Fibroblast of skin of left quadriceps (primary cell): ENCODE measurements at places on chromosomes 4 and X.

DNA sequence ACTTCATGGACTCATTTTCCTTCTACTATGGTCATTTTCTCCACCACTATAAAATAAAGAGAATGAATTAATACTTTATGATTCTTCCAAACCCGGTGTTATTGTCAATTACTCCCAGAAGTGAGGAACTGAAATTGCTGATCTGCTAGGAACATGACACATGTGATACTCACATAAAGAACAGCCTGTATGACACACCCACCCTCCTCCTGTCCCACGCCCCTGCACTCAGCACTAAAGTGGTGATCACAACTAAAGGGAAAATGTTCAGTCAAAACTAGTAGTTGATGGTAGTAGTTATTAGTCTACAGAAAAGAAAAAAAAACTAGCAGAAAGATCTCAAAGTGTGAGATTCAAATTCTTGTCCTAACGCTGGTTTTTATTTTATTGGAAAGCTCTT, 1508.3 kb downstream of the RAPGEF2 start:
- DNase-seq = no peak

DNA sequence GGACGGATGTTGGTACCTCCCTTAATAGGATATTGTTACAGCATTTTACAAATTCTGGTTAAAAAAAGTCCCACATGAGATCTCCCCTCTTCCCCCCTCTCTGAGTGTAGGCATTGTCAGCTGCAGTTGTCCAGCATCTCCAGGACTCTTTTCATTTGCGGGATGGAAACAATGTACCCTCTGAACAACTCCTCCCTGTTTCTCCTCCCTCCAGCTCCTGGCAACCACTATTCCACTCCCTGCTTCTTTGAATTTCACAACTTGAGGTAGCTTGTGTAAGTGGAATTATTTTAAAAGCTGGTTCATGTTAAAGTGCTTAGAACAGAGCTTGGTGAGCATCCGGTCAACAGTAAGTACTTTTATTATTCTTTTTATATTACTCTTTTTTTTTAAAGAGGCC, 69.8 kb downstream of the TBL1X start:
- no peak for DNase-seq

DNA sequence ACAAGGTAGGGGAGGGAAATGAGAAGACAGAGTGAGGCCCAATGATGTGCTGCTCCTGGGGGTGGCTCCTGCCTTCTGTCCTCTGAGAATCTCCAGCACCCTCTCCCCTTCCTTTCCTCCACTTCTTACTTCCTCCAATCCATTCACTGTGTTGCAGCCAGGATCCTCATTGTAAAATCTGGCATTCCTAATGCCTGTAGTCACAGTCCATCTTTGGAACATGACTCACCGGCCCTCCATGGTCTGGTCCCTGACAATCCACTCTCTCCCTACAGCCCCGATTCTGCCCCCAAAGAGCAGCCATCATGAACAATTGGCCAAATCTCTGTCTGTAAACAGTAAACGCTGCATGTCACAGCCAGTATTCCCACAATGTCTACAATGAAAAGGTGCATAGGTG, 72.9 kb downstream of the CLNK start:
- peak; percentile 88 for DNase-seq

DNA sequence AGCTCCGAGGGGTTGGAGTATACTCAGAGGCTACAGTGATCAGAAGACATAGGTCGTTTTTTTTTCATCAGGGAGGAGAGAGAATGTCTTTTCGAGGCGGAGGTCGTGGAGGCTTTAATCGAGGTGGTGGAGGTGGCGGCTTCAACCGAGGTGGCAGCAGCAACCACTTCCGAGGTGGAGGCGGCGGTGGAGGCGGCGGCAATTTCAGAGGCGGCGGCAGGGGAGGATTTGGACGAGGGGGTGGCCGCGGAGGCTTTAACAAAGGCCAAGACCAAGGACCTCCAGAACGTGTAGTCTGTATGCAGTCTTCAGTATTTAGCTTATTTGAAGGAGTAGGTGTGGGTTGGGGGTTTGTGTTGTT, 500 bp downstream of the GAR1 start:
- DNase-seq = no peak

GRCh38 chr4:123488916-123489315, 92.3 kb downstream of the SPRY1 start:
- no peak for DNase-seq

DNA sequence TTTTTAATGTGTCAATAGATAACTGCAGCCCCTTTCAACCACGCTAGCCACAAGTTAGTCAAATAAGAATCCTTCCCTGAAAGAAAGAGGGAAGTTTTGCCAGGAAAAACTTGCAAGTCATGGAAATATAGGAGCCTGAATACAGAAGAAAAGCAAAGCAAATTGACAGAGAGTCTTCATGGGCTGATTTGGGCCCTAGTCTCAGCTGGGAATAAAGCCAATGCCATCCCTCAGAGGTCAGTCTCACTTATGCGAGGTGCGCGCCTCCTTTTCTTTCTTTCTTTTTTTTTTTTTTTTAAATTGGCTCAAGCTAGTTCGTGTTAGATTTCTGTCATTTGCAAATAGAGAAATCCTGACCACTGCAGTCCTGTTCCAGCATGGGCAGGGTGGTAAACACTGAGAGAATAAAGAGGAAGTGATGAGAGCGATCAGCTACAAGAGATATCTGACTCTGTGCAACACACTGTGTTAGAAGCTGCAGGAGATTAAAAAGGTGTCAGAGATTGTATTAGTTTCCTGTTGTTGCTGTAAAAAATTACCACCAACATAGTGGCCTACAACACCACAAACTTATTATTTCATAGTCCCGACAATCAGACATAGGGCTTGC, 299.7 kb downstream of the LDB2 start:
- no peak for DNase-seq
